Adipocyte (in vitro differentiated cells): ENCODE measurements at places on chromosomes 2 and 18.

- DNase-seq: no peak
Observed at GRCh38 chr18:63197246-63197869, 122.2 kb downstream of the BCL2 start.

GRCh38 chr2:23283653-23284052 is 101.3 kb upstream of the KLHL29 start:
- no peak for DNase-seq

- DNase-seq: no peak
Observed at GRCh38 chr2:216415541-216415940, 3.3 kb downstream of the SMARCAL1 start.

GRCh38 chr2:191645434-191646162 is 32.3 kb upstream of the NABP1 start:
- no peak for DNase-seq

DNA sequence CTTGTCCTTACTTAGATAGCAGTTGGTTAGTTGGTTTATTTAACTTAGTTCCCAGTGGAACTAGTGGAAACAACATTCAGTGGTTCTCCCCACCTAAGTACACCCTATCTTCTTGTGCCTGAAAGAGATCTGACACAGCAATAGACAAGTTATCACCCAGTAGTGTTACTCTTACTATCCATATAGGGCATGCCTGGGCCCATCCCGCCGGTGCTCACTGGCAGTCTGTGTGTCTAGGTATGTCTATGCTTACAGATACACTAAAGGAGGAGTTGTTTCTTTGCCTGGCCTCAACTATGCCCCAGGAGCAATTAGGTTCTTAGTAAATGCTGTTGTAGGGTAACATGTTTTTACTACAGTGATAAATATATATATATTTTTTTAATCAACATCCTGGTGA is 12.0 kb upstream of the NRP2 start:
- DNase-seq: no peak

- peak; percentile 47 for DNase-seq
Observed at GRCh38 chr2:182767578-182767977, 51.5 kb downstream of the DNAJC10 start.

- no peak for DNase-seq
Observed at GRCh38 chr2:145304501-145304900, 784.6 kb upstream of the ZEB2 start.

DNA sequence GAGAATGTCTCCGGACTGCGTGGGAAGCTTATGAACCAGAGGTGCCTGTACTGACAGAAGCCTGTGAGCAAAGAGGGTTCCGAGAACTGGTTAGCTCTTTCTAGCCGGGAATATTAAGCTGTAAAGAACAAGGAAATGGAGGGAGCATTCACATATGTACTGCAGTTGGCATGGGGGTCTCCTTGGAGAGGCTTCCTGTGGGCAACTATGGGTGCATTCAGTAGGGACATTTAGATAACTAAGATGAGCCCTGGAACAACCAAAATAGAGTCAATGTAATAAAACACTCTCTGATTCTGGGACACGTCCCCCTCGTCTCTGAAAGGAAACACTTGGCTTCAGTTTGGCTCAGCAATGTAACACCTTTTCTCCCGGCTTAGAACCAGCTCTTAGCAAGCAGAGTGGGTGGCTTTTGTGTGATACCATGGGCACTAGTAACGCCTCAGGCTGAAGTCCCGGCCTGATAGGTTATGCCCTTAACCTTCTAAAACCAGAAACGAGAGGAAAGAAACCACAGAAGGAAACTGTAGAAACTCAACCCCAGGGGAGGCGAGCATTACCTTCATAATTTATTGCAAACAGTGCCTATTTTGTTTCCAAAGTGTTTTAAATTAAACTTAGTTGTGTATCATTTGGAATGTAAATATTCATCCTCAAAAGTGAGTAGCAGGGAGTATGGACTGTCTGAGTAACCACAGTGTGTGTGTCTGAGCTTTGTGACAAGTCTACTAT is 48.8 kb upstream of the LPIN2 start:
- no peak for DNase-seq

DNA sequence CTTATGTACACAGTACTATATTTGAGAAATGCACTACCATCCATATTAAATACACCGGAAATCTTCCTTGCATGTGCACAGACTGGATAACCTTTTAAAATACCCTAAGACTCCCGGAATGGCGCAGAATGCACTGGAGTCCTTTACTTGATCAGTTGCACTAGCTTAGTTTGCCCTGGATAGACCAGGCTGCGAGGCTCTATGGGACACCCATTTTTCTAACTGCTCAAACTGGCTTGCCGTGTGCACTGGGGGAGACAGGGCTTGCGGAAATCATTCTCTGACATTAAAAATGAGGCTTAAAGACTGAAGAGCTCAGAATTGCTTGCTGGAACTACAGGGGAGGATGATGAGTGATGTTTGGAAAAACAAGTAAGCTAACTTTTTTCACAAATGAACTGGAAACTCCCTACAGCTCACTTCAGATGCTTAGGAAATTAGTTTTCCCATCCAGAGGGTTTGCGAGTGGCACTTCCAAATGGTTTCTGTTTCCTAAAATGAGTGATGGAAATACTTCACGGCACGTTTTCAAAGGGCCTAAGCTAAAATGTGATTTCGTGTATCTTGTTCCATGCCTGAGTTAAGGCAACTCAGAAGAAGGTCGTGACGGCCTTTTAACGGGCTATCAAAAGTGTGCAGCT is 2.7 kb downstream of the NCK2 start:
- DNase-seq: no peak

DNA sequence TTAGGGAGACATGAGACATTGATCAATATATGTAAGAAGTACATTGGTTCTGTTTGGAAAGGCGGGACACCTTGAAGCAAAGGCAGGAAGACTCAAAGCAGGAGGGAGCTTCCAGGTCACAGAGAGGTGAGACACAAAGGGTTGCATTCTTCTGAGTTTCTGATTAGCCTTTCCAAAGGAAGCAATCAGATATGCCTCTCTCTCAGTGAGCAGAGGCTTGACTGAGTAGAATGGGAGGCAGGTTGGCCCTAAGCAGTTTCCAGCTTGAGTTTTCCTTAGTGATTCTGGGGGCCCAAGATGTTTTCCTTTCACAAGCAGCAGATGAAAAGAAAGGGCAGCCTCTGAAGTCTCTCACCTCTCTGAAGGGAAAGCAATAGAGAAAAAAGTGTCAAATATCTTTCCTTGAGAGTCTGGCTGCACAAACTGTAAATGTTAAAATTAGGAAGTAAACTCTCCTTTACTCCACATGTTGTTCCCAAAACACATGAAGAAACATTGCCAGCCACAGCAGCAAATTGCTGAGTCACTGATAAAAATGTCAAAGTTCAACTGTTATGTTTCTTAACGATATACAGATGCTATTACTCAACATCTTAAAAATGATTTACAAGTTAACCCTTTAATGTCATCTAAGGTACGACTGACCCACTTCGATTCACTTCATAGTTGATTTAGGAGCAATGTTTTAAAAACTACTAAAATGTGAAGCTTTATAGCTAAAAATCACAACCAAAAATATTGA is 40.3 kb downstream of the CYB5A start:
- DNase-seq: peak; percentile 86

- no peak for DNase-seq
Observed at GRCh38 chr18:58026857-58027256, 17.2 kb upstream of the NEDD4L start.

- DNase-seq: no peak
Observed at GRCh38 chr2:131659168-131659572, 131.5 kb downstream of the CCDC74A start.

- no peak for DNase-seq
Observed at GRCh38 chr18:37529863-37530262, 35.7 kb downstream of the CELF4 start.

DNA sequence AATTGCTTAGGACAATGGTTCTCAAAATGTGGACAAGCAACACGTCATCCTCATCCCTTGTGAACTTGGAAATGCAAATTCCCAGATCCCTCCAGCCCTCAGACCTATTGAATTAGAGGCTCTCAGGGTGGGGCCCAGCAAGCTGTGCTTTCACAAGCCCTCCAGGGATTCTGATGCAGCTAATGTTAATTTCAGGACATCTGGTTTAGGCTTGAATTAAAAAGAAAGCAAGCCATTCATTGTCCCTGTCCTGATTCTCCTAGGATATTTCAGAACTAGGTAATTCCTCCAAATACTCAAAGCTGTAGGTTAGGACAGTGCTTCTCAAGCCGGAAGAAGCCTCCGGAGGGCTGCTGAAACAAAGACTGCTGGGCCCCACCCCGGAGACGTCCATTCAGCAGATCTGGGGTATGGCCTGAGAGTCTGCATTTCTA is 26.0 kb upstream of the GLI2 start:
- DNase-seq: no peak

DNA sequence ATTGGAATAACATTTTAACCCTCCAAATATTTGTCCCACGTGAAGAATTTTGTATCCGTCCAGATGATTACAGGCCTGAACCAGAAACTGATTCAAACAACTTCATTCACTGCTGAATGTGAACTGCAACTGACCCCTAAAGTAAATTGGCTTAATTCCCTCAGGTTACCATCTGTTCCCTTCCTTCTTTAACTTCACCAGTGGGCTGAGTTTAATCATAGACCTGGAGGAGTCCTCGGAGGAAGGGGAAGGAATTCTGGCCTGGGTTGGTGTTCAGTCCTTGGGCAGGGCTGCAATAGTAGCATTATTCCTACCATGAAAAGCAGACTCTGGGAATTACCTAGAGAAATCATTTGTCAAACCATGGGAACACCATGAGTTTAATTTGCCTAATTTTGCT is 207.4 kb downstream of the TMEM247 start:
- DNase-seq: no peak

DNA sequence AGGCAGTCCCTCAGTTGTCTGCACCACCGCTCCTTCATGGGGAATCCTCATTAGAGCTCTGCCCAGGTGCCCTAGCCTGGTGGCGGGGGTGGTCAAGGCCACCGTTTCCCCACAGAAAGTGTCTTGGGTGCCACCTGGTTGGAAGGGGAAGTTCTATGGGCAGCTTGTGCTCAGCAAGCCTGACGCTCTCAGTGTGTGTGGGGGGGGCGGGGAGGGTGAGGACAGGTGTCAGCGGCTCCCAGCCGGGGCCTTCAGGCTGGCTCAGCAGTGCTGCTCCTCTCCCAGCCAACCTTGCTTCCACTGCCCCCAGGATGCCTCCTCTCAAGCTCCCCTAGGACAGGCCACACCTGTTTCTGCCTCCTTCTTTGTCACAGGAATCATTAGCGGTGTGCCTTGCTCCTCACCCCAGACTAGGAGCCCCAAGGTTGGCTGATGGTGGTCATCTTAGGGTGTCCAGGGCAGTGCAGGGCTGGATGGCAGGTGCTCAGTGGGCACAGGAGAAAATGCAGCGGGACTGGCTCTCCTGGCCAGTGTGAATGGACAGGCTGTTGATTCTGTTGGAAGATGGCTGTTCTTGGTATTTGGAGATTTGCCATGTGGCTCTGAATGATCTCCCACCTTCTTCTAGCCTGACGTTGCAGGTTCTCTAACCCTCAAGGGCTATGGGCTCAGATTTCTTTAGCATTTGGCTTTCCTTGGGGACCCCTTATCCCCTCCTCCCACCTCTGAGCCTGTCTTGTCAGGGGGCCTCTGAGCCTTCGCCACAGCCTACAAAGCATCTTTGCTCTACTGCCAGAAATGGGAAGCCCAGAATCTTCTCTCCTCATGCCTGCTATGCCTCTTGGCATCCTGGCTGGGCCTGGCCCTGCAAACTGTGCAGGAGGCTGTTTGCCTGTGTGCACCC is 185.8 kb upstream of the HS6ST1 start:
- no peak for DNase-seq

- DNase-seq: peak; percentile 56
Observed at GRCh38 chr2:161250864-161251436, 57.3 kb upstream of the PSMD14 start.

GRCh38 chr2:157061799-157062198 is 195.7 kb upstream of the GALNT5 start:
- DNase-seq: no peak

GRCh38 chr2:61775956-61776570 is 77.8 kb downstream of the FAM161A start:
- DNase-seq: no peak

GRCh38 chr2:159640176-159640575 is 23.8 kb upstream of the BAZ2B start:
- DNase-seq: peak; percentile 68

- no peak for DNase-seq
Observed at GRCh38 chr18:55584201-55584600, 3.8 kb downstream of the TCF4 start.
